ENCODE measurements at places on chromosomes 2 and 18. TPM values are rescaled to one million over a fixed set of nuclear protein-coding genes. Genes with fewer than 3 reads are reported as not detected.

The MAT2A gene
- polyA plus RNA-seq = 187 TPM

The SCN2A gene
- 7.3 TPM for polyA plus RNA-seq

The CCDC68 gene
- polyA plus RNA-seq = not detected

The PRR30 gene
- not detected for polyA plus RNA-seq

The ALPG gene
- not detected for polyA plus RNA-seq

The PAX8 gene
- 0.08 TPM for polyA plus RNA-seq

The IFIH1 gene
- polyA plus RNA-seq = 0.84 TPM

The PFN4 gene
- polyA plus RNA-seq = 0.61 TPM

The VAMP5 gene
- 9.8 TPM for polyA plus RNA-seq

The REV1 gene
- 15.9 TPM for polyA plus RNA-seq

The ST8SIA3 gene
- 0.28 TPM for polyA plus RNA-seq

The MCM6 gene
- 18.9 TPM for polyA plus RNA-seq

The RAB27B gene
- polyA plus RNA-seq = 0.68 TPM

The KCNK3 gene
- 0.16 TPM for polyA plus RNA-seq

The VWA3B gene
- polyA plus RNA-seq = not detected

The DBI gene
- polyA plus RNA-seq = 150 TPM

The STPG4 gene
- polyA plus RNA-seq = 0.20 TPM

The TM4SF20 gene
- polyA plus RNA-seq = 0.03 TPM

The DNAH6 gene
- polyA plus RNA-seq = 0.03 TPM

The TWIST2 gene
- polyA plus RNA-seq = 10.2 TPM

The TRABD2A gene
- 3.0 TPM for polyA plus RNA-seq

The SRD5A2 gene
- polyA plus RNA-seq = not detected

The PDE1A gene
- polyA plus RNA-seq = 0.08 TPM

The TMEM131 gene
- 7.8 TPM for polyA plus RNA-seq

The TUBA3E gene
- not detected for polyA plus RNA-seq

The COL4A3 gene
- not detected for polyA plus RNA-seq

The MAP3K19 gene
- not detected for polyA plus RNA-seq

The DSEL gene
- 4.6 TPM for polyA plus RNA-seq

The SLC39A10 gene
- 12.3 TPM for polyA plus RNA-seq

The TXNDC2 gene
- 0.06 TPM for polyA plus RNA-seq

The MC5R gene
- not detected for polyA plus RNA-seq

The LBH gene
- 22.8 TPM for polyA plus RNA-seq

The IL37 gene
- polyA plus RNA-seq = not detected

The UCN gene
- 2.8 TPM for polyA plus RNA-seq

The GNLY gene
- polyA plus RNA-seq = not detected

The KLHL29 gene
- polyA plus RNA-seq = 4.2 TPM

The ABCG8 gene
- polyA plus RNA-seq = not detected

The GPR155 gene
- polyA plus RNA-seq = 3.5 TPM

The DNMT3A gene
- 5.5 TPM for polyA plus RNA-seq

The CHAC2 gene
- polyA plus RNA-seq = 2.9 TPM

The REG1B gene
- not detected for polyA plus RNA-seq

The EML6 gene
- polyA plus RNA-seq = 1.1 TPM

The OTOF gene
- polyA plus RNA-seq = not detected

The PPP1R1C gene
- 0.41 TPM for polyA plus RNA-seq

The POTEI gene
- not detected for polyA plus RNA-seq

The HOXD12 gene
- not detected for polyA plus RNA-seq

The CYBRD1 gene
- polyA plus RNA-seq = 21.1 TPM

The CCDC74A gene
- polyA plus RNA-seq = 21.3 TPM

The CCDC195 gene
- not detected for polyA plus RNA-seq

The SCN1A gene
- 0.02 TPM for polyA plus RNA-seq

The PLGLB1 gene
- polyA plus RNA-seq = 0.89 TPM

The MEMO1 gene
- 66.7 TPM for polyA plus RNA-seq

The IL1RN gene
- polyA plus RNA-seq = not detected

The ZNF512 gene
- polyA plus RNA-seq = 22.3 TPM

The EFHD1 gene
- 0.05 TPM for polyA plus RNA-seq

The AKAIN1 gene
- polyA plus RNA-seq = not detected

The TBR1 gene
- polyA plus RNA-seq = under 0.01 TPM

The GAD1 gene
- 0.20 TPM for polyA plus RNA-seq

Measured in SK-N-SH (cell line).